ENCODE measurements at places on chromosomes 4 and X.

DNA sequence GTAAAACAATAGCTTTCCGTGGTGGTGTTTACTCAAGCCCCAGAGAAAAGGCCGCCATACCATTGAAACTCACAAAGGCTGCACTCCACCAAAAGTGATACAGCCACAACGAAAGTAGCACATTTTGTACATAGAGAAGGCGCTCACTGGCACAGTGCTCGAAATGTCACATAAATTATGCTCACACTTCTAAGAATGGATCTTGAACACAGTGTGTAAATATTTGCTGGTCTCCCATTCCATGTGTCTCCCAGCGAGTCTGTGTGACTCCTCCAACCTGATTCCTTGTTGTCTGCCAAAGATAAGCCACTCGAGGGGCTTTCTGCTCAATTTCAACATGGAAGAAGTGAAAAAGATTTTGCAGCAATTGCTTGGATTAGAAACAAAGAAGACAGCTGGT, 234.0 kb upstream of the VCX3A start:
- DNase-seq, result no peak

GRCh38 chr4:186586205-186586604, 30.8 kb upstream of the MTNR1A start:
- DNase-seq, result no peak

- DNase-seq, result no peak
These were observed 253.3 kb downstream of the CENPC start for GRCh38 chr4:67292045-67292444.

DNA sequence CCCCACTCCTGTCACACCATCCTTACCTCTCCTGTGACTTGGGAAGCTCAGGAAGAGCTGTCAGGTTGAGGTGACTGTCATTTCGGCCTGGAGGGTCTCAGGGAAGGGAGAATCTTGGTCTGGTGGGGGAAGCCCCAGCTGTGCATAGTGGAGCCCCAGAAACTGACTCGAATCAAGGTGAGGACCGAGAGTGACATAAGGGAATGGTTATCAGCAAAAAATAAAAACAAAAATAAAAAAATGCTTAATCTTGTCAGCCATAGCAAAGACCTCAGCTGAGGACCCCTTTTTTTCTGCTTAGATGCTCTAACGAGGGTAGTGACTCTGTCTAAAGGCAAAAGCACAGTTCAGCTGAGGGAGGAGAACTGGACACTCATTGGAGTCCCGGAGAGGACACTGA, at the start of gene MAGEB17:
TSS of gene MAGEB17 (plus strand) at position 301 of the 400 bp plus-strand sequence. CDS start 2,902 bp downstream, outside the sequence.
- no peak for DNase-seq

DNA sequence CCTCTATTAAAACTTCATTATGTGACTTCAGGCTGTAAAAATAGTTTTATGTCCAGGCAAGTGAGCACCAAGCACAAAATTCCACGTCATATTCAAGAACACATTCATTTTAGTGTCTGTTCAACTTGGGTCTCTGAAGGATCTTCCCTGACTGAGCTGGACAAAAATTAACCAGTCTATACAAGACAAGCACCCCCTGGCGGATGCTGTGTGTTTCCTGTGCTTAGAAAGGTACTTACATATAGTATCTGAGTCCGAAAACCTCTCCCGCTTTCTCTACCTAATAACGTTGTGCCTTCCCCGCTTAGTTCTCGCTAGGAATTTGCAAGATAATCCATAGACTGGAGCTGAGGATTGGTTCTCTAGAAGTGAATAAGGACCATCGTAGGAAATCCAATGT, 2214.5 kb upstream of the TENM3 start:
- DNase-seq, result no peak

DNA sequence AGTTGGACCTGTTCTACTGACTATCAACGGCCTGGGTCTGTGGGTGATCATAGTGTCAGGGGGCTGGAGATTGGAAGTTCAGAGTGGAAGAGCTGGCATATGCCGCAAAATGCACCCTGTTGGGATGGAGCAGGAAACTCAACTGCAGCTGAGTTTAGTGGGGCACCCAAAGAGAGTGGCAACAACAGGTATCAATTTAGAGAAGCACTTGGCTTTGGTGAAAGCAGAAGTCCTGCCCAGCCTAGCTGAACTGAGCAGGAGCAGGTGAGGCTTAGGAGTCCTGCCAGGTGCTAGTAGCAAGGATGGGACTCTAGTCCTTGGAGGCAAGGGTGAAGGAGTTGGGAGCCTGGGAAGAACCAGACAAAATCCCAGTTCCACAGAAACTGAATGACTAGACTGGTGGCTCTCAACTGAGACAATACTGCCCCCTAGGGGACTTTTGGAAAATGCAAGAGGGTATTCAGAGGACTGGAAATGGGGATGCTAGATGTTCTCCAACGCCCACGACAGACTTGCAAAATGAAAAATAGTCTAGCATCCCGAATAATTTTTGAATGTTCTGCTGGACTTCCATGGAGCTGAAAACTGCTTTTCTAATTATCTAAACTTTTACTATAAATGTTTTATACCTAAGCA, 49.4 kb downstream of the RTL9 start:
- DNase-seq, result peak; percentile 52

DNA sequence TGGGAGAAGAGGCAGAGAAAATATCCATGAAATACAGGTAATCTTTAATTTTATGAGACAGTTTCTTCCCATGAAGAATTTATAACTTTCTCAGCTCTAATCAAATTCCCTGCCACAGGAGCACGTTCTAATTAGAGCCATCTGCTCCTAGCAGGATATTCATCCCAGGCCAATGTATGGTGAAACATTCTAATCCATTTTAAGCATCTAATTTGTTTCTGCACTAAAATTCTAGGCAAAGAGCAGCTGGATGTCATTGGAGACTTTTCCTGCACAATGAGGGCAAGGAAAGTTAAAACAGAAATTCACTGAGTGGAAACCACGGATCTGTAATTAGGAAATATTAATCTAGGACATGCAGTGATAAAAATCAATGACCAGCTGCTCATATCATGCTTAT, 107.7 kb upstream of the ZFP42 start:
- DNase-seq, result no peak

All from HuH-7 (cell line).